ENCODE measurements at places on chromosomes 12 and 14. TPM values are rescaled to one million over a fixed set of nuclear protein-coding genes. Genes with fewer than 3 reads are reported as not detected.
A peak's percentile ranks its signal among the peaks of the same experiment; 100 is the strongest.

GRCh38 chr12:40534828-40535227 is 157.4 kb upstream of the CNTN1 start:
- H3K4me3 ChIP-seq: no peak overlapping the region
- DNase-seq: no peak
- H3K36me3 ChIP-seq: no peaks in the 10 kb centered on the region
- H3K4me1 ChIP-seq: no peaks in the 10 kb centered on the region
- H3K27me3 ChIP-seq: no peaks in the 10 kb centered on the region

The BICDL1 gene
- total RNA-seq: 78.3 TPM

- no peaks in the 10 kb centered on the region for H3K27me3 ChIP-seq
- no peak overlapping the region for H3K27ac ChIP-seq
- H3K4me3 ChIP-seq: no peak overlapping the region
- H3K36me3 ChIP-seq: no peaks in the 10 kb centered on the region
Observed at GRCh38 chr14:31204593-31205534, 2.7 kb downstream of the HECTD1 start.

GRCh38 chr12:26704684-26705460 is 128.1 kb downstream of the ITPR2 start:
- H3K4me3 ChIP-seq: no peak overlapping the region
- peaks cover 7% of the 10 kb centered on the region for H3K4me1 ChIP-seq
- no peak overlapping the region for H3K27ac ChIP-seq
- no peaks in the 10 kb centered on the region for H3K36me3 ChIP-seq

The PSMC6 gene
- 75.9 TPM for total RNA-seq

The SLCO1B1 gene
- total RNA-seq: 0.24 TPM

- no peaks in the 10 kb centered on the region for H3K27me3 ChIP-seq
- H3K36me3 ChIP-seq: no peaks in the 10 kb centered on the region
- DNase-seq: peak; percentile 49
- H3K4me1 ChIP-seq: peaks cover 11% of the 10 kb centered on the region
- H3K4me3 ChIP-seq: no peak overlapping the region
Observed at GRCh38 chr14:100533656-100534485, 53.3 kb downstream of the BEGAIN start.

The CRIP2 gene
- total RNA-seq: 159 TPM

- no peak overlapping the region for H3K27ac ChIP-seq
- H3K4me1 ChIP-seq: no peaks in the 10 kb centered on the region
- H3K36me3 ChIP-seq: no peaks in the 10 kb centered on the region
Observed at GRCh38 chr12:84998341-84998740, 37.7 kb downstream of the TSPAN19 start.

- H3K4me3 ChIP-seq: no peak overlapping the region
- no peak overlapping the region for H3K27ac ChIP-seq
- H3K36me3 ChIP-seq: no peaks in the 10 kb centered on the region
- no peak for DNase-seq
Observed at GRCh38 chr14:35299708-35300107, 7.5 kb downstream of the PSMA6 start.

GRCh38 chr14:75183225-75183624 is 6.8 kb upstream of the TMED10 start:
- H3K4me1 ChIP-seq: peaks cover 6% of the 10 kb centered on the region
- H3K27me3 ChIP-seq: no peaks in the 10 kb centered on the region
- no peak for DNase-seq
- no peaks in the 10 kb centered on the region for H3K36me3 ChIP-seq
- H3K27ac ChIP-seq: peak overlapping the region; percentile 53

- no peak for DNase-seq
- no peaks in the 10 kb centered on the region for H3K27me3 ChIP-seq
- H3K4me3 ChIP-seq: peak overlapping the region; percentile 65
- peaks cover 6% of the 10 kb centered on the region for H3K4me1 ChIP-seq
- H3K27ac ChIP-seq: peak overlapping the region; percentile 75
- H3K36me3 ChIP-seq: no peaks in the 10 kb centered on the region
Observed at GRCh38 chr14:61322011-61322798, 826 bp downstream of the PRKCH start.

DNA sequence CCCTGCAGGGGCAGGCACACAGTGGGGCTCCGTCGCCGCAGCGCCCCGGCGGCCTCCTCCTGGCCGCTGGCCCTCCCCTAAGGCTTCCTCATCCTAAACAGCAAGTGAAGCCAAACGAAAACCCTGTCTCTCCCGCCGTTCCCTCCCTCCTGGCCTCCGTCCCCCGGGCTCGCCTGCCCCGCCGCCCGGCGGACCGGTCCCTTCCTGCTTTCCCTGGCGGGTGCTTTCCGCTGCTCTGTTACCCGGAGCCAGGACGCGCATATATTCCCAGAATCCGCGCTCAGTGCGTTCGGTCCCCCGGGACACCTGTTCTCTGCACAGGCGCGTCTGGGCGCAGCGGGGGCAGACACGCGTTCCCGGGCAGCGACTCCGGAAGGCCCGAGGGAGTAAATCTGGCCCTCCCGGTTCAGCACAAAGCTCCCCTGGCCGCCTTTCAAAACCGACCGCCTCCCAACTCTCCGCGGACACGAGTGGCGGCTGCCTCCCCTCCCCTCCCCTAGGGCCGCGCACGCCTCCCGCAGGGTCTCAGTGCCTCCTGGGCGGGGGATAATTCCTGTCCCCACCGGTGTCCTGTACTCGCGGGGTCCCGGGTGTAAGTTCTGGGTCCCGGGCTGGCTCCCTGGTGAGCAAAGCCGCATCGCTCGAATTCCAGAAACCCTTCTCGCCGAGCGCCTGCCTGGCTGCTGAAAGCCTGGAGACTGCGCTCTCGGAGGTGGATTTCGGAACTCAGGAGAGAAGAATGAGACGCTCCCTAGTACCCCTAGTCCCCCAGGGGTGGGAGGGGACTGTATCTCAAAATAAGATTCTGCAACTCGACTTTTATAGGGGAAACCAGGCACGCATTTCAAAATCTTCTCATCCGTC is 21.4 kb upstream of the CEP170B start:
- peaks cover 10% of the 10 kb centered on the region for H3K4me1 ChIP-seq
- no peaks in the 10 kb centered on the region for H3K36me3 ChIP-seq
- peak overlapping the region; percentile 29 for H3K4me3 ChIP-seq
- DNase-seq: peak; percentile 44
- no peaks in the 10 kb centered on the region for H3K27me3 ChIP-seq
- H3K27ac ChIP-seq: no peak overlapping the region

GRCh38 chr12:106039242-106039641 is 99.5 kb downstream of the NUAK1 start:
- no peaks in the 10 kb centered on the region for H3K36me3 ChIP-seq
- no peak overlapping the region for H3K4me3 ChIP-seq
- no peak overlapping the region for H3K27ac ChIP-seq
- no peaks in the 10 kb centered on the region for H3K4me1 ChIP-seq
- H3K27me3 ChIP-seq: no peaks in the 10 kb centered on the region

DNA sequence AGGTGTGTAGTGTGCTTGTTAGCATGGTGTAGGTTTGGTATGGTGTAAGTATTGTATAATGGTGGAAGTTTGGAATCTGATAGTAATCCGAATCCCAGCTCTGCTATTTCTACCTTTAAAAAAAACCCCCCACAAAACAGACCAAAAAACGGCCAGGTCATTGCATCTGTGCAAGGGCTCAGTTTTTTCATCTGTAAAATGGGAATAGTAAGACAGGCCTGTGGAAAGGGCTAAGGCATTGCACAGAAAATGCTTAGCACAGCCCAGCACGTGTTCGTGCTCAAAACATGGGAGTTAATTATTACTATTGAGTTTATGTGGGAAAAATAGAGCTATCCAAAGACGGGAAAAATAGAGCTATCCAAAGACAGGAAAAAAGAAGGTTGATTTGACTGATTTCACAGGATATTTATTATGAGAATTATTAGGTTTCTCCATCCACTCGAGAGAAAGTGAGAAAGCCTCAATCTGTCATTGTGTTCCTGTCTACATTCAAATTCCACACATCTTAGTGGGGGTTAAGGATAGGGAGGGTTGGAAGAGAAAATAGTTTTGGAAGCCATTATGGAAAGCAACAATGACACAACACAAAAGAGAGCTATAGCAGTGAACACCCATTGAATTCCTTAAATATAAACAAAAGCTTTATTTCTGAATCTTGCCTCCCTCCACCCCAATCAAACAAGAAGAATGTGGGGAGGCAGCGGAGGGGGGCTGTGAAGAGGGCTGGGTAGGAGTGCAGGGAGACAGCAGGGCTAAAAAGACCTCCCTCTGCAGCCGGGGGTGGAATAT is 126.8 kb upstream of the MAX start:
- H3K36me3 ChIP-seq: no peaks in the 10 kb centered on the region
- DNase-seq: no peak
- H3K4me1 ChIP-seq: peaks cover 35% of the 10 kb centered on the region
- H3K4me3 ChIP-seq: peak overlapping the region; percentile 58
- H3K27ac ChIP-seq: peak overlapping the region; percentile 84

GRCh38 chr12:4224206-4224889 is 49.2 kb upstream of the CCND2 start:
- peaks cover 11% of the 10 kb centered on the region for H3K4me1 ChIP-seq
- no peak overlapping the region for H3K27ac ChIP-seq
- H3K4me3 ChIP-seq: no peak overlapping the region
- no peak for DNase-seq
- H3K36me3 ChIP-seq: no peaks in the 10 kb centered on the region

- H3K27me3 ChIP-seq: no peaks in the 10 kb centered on the region
- peaks cover 18% of the 10 kb centered on the region for H3K4me1 ChIP-seq
- H3K4me3 ChIP-seq: no peak overlapping the region
- H3K36me3 ChIP-seq: no peaks in the 10 kb centered on the region
- H3K27ac ChIP-seq: no peak overlapping the region
- peak; percentile 51 for DNase-seq
Observed at GRCh38 chr14:67526676-67527459, 6.2 kb upstream of the PLEKHH1 start.

- H3K4me1 ChIP-seq: peaks cover 4% of the 10 kb centered on the region
- H3K27me3 ChIP-seq: no peaks in the 10 kb centered on the region
- no peaks in the 10 kb centered on the region for H3K36me3 ChIP-seq
- H3K27ac ChIP-seq: no peak overlapping the region
- H3K4me3 ChIP-seq: no peak overlapping the region
Observed at GRCh38 chr12:79911889-79912656, 22.8 kb downstream of the PPP1R12A start.

GRCh38 chr12:52524241-52524897 is 4.2 kb upstream of the KRT5 start:
- H3K4me1 ChIP-seq: no peaks in the 10 kb centered on the region
- H3K27ac ChIP-seq: no peak overlapping the region
- no peaks in the 10 kb centered on the region for H3K27me3 ChIP-seq
- H3K4me3 ChIP-seq: no peak overlapping the region
- DNase-seq: no peak

The KIF26A gene
- 18.3 TPM for total RNA-seq

- H3K36me3 ChIP-seq: no peaks in the 10 kb centered on the region
- H3K4me3 ChIP-seq: no peak overlapping the region
- no peak overlapping the region for H3K27ac ChIP-seq
- DNase-seq: no peak
- no peaks in the 10 kb centered on the region for H3K4me1 ChIP-seq
Observed at GRCh38 chr12:72676556-72676955, 404.4 kb downstream of the TRHDE start.

DNA sequence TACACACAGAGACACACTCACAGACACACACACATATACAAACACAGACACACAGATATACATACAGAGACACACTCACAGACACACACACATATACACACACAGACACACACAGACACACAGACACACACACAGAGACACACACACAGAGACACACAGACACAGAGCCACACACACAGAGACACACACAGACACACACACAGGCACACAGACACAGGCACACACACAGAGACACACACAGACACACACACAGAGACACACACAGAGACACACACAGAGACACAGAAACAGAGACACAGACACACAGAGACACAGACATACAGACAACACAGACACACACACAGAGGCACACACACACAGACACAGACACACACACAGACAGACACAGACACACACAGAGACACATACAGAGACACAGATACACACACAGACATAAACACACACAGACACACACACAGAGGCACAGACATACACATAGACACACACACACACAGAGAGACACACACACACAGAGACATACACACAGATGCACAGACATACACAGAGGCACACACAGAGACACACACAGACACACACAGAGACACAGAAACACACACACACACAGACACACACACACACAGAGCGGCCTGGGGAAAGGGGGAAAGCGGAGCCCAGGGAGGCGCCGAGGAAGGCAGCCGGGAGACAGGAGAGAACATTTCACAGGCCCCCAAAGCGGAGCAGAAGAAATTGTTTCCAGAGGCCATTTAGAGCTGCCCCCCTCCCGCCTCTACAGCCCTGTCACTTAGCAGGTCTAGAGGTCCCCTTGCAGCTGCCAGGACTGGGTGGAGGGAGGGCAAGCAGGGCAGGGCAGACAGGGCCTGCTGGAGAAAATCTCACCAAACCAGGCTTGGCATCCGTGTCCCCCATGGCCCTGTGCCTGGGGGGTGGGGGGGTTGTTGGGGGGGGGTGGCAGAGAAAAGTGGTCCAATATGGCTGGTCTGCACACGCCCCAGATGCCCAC is 38.9 kb downstream of the SERPINA3 start:
- no peak overlapping the region for H3K27ac ChIP-seq
- no peak for DNase-seq
- H3K4me3 ChIP-seq: no peak overlapping the region
- H3K27me3 ChIP-seq: no peaks in the 10 kb centered on the region

DNA sequence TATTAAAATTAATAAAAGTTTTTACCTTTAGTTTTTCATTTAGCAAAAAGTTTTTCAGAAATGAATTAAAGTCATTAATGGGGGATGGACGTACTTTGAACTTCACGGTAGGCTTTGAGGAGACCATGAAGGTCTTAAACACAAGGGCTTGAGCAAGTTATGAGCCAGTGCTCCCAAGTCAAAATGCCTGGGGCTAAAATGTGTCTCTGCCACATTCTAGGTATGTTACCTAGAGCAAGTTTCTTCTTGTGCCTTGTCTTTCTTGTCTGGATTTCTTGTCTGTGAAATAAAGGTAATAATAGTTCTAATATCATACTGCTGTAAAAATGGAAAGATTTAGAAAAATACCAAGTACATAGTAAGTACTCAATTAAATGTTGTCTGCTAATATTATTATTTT is 132.7 kb upstream of the USP15 start:
- H3K27me3 ChIP-seq: no peaks in the 10 kb centered on the region
- no peak for DNase-seq
- H3K4me1 ChIP-seq: no peaks in the 10 kb centered on the region
- H3K36me3 ChIP-seq: no peaks in the 10 kb centered on the region
- H3K4me3 ChIP-seq: no peak overlapping the region
- no peak overlapping the region for H3K27ac ChIP-seq

Data from testis (tissue), 5 donors.